ENCODE measurements at places on chromosomes 1 and 21.
A peak's percentile ranks its signal among the peaks of the same experiment; 100 is the strongest.

- DNase-seq: no peak
Measured at GRCh38 chr1:53214376-53214940, 6.0 kb downstream of the CZIB start.

DNA sequence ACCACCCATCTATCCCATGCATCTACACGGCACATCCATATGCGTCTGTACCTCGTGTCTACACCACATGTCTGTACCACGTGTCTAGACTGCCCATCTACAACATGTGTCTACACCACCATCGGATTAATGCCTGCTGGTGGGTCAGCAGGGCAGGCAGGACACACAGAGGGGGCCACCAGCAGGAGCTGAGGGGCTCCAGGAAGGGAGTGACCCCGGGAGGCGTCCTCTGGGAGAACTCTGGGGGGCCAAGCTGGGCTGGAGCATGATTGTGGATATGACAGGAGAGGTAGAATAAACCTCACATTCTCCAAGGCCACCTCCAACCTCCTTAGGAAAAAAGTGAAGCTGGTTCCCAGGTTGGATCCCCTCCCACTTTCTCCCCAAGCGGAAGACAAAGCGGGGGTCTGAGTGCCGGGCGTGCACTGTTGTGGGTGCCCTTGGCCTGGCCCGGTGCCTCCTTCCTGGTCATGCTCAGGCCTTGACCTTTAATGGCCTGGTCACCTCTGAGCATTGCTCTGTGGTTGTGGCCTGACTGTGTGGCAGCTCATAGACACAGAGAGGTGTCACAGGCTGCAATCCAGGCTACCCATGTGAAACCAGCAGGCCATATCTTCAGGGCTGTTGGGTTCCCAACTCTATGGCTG is 881 bp upstream of the ACTRT2 start:
- DNase-seq: no peak

GRCh38 chr1:66695116-66695515 is 57.1 kb upstream of the DYNLT5 start:
- no peak for DNase-seq

DNA sequence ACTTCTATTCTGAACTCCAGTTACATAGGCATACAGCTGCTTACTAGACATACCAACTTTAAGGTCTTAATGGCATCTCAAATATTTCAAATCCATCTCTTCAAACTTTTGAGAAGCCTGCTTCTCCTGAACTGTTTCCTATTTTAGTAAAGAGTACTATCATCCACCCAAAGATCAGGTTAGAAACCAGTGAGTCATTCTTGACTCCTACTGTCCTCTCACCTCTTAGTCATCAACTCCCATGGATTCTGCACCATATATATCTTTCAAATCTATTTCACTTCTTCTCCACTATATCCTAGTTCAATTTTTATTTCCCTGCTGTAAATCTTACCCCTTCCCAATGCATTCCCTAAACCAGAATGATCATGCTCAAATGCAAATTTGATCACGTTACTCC is 18.1 kb upstream of the BEND5 start:
- DNase-seq: no peak

- DNase-seq: no peak
Measured at GRCh38 chr1:77556045-77556444, 126.4 kb downstream of the ZZZ3 start.

DNA sequence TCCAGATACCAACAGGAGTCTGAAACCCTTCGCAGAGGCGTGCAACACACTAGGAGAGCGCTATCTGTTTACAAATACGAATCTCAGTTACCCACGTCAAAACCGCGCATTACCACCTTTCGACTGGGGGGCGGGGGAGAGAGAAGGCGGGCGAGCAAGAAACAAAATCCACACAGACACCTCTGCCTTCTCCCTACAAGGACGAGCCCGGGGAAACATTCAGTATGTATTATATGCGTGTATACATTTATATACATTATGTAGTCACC is 722 bp downstream of the TUT4 start:
- DNase-seq: peak; percentile 51

GRCh38 chr1:60185684-60186083 is 112.1 kb upstream of the C1orf87 start:
- no peak for DNase-seq

GRCh38 chr1:10561497-10561896 is 86.7 kb downstream of the PEX14 start:
- DNase-seq: no peak

GRCh38 chr1:216555653-216556052 is 132.4 kb upstream of the USH2A start:
- DNase-seq: no peak

DNA sequence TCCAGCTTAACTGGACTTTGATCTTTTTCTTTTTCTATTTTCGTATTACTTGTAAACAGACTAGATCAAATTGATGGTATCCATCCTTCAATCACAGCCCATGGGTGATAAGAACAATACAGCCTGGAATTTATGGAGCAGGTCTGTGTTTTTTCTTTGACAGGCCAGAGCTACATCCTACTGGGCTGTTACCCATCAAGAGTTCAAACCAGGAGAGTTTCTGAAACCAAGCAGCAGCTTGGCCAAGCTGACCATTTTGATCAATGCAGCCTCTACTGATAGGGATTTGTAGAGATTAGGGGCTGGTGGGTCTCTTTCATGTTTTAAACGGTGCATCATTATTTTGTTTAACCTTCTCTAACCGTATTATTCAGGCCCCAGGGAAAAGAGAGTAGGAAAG is 24.3 kb upstream of the CCDC190 start:
- no peak for DNase-seq

DNA sequence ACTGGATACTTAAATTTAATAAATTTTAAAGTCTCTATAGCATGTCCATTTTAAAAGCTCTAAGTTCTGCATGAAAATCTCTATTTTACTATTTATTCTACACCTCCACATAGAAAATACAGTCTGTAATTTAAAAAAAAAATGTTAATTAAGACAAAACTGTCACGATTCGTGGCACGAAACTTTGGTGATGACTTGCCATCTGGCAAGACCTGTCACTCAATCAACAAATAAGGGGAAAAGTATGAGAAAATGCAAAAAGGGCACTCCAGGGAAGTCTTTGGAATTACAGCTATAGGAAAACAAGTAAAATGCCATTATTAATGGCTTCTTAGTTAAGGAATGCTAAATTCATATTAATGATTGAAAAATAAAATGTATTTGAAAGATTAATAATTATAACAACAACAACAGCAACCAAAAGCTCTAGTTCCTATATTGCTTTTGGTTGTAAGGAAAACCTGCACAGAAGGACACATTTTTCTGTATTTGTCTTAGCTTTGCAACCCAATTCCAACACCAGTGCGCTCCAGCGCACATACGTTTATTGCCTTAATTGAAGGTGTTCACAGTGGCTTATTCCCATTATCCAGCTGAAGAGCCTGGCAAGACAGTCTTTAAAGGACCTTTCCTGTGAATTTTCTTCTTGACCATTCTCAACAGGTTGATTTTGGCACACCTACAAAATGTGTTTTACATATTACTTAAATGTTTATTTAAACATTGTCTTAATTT is 107.8 kb downstream of the PLPPR5 start:
- no peak for DNase-seq

GRCh38 chr1:31108861-31109260 is 43.3 kb upstream of the PUM1 start:
- no peak for DNase-seq

DNA sequence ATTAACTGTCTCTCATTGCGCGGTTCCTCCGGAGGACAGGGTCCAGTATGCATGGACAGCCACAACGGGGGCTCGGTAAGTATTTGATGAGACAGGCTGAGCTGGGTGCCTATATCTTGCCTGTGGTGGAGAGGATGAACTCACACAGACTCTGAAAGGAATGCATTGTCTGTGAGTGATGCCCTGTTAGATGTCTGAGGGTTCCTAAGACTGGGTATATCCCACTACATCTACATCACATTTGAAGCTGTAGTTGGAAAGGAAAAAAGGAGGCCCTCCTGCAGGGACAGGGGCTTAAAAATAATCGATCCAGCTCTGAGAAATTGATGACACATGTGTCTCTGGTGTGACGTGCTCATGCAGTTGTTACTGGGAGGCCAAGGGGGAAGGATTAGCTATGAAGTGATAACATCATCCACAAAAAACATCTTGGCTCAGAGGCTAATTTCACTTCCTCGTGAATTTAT is 1.9 kb downstream of the ADARB1 start:
- no peak for DNase-seq

- DNase-seq: no peak
Measured at GRCh38 chr1:229093238-229093540, 177.7 kb upstream of the RAB4A start.

DNA sequence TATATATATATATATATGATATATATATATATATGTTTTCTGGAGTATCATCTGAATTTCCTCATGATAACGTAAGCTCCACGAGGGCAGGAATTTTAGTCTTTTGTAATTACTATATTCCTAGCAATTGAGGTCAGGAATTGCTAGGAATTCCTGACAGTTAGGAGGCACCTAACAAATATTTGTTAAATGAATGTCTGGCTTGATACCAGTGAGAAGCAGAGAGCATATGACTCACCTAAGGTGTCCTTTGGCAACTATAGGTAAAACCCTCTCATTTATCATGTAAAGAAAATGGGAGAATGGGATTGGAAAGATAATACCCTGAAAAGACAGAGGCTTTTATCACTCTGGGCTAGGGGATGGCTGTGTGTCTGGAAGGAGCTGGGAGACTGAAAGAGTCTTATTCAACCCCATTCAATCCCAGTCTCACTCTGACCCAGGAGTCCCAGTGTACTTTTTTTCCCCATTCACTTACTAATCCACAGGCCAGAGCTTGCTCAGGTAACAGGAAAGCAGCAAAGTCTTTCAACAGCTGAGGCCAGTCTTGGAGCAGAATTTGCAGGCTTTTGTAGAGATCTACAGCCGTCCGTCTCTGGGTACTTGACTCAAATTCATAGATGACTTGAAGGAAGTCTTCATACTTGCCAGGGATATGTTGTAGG is 71.2 kb downstream of the DAP3 start:
- no peak for DNase-seq

- DNase-seq: no peak
Measured at GRCh38 chr1:94143809-94144176, 22.8 kb upstream of the ABCA4 start.

DNA sequence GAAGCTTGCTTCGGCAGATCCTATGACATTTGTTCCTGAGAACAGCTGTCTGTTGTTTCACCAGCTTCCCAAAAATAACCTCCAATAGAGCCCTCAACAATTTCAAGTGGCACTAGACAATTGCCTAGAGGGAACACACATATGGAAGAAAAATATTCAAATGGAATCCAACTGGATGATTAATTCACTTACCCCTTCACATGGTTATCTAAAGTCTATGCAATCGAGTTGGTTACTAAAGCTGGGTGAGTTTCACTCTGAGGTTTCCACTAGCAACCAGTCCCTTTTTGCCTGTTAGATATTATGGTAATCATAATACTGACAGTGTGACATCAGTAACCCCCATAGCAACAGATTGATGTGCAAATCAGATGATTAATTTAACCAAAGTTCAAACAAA is at the start of gene LEMD1:
LEMD1 (minus strand) TSS at position 259 of the 400 bp plus-strand sequence. CDS start 1,520 bp downstream, outside the sequence.
- no peak for DNase-seq

All from T-helper 17 cell (primary cell).